NCI-H82 (cell line): ENCODE measurements at places on chromosomes 6 and 20.

- DNase-seq = no peak
Observed at GRCh38 chr6:129894921-129895320, 33.8 kb upstream of the TMEM244 start.

DNA sequence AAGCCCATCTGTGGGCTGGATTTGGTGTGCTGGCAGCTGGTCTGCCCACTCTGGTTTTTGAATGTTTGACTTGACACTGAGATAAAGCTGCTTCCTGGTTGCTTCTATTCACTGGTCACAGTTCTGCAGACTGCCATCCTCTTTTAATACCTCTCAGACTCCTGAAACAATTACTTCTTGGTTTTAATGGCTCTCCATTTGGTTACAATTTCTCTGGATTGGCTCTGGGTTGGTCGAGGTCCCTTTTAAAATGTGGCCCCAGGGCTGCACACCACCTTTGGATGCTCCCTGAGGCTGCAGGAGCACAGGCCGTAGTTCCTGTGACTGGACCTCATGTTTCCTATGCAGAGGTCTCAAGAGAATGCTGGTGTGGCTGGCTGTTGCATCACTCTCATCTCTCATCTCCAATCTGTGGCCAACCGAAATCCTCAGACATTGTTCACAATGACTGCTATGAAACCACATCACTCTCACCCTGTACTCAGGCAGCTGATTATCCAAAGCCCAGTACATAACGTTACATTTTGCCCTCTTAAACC, 98.5 kb downstream of the INSM1 start:
- DNase-seq = peak; percentile 30

DNA sequence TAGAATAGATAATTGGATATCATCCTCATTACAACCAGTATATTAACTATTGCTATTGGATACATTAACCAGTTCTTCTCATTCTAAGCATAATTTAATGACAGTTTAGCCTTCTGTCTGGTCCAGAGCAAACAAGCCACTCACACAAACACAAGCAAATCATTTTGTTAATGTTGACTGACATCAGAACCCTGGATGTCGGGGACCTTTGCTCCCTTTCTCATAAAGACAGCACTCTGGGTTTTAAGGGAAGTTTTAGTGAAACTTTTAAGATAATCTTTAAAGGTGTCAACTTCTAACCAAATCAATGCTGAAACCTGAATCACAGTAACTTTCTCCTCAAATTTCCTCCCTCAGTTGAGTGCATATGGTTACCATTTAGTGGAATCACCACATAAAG, 113.9 kb downstream of the PTPRK start:
- no peak for DNase-seq

- no peak for DNase-seq
Observed at GRCh38 chr6:82182756-82183155, 64.8 kb downstream of the IBTK start.

- no peak for DNase-seq
Observed at GRCh38 chr6:24332317-24332716, 25.5 kb downstream of the DCDC2 start.

- DNase-seq = no peak
Observed at GRCh38 chr6:4370066-4370465, 234.7 kb upstream of the ECI2 start.

GRCh38 chr6:7656355-7656754, 66.4 kb downstream of the SNRNP48 start:
- no peak for DNase-seq

- no peak for DNase-seq
Observed at GRCh38 chr20:56245761-56246160, 2.8 kb upstream of the MC3R start.

DNA sequence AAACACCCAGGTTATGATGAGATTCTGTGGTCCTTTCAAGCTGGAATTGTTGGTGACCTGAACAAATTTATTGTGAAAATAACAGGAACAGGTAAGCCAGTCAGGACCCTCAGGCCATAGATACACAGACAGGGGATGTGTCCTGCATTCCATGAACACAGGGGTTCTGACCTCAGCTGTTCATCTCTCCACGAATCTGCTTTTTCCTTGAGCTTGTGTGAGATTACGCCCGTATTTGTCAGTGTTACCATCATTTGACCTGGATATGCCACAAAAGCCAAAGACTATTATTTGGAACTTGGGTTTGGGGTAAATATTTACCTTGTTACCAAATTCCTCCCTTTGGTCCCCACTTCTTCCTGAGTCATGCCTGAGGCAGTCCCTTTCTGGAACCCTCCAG, 288.9 kb downstream of the PREX1 start:
- no peak for DNase-seq

DNA sequence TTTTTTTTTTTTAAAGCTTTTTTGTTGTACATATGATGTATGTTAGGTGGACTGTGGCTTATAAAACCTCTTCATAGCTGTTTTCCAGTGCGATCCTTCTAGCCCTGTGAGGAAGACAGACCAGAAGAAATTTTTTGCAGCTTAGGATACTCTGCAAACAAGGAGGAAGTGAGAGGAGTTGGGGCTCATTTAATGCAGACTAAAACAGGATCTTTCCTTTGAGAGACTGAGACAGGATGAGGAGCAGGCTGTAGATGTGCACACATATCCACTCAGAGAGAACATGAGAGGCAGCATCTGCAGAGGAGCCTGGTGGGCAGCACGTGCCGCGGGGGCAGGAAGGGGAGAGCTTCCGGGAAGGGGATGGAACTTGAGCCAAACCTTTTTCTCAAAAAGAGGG, 45.7 kb downstream of the PPARD start:
- no peak for DNase-seq

DNA sequence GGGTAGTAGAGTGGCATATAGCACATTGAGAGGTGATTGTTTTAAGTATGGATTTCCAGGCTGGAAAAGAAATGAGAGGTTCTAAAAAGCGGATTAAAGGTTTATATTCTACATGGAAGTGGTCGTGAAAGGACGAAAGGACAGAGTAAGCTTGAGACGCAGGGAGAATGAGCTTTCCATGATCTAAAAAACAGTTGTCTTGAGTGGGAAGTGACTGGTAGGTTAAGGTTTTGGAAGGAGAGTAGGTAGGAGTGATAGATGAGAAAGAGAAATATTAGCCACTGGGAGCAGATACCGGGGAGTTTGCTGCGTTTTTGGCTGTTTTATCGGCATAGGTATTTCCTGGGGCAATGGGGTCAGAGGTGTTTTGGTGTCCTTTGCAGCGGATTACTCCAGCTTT, 750.6 kb upstream of the ADGRB3 start:
- DNase-seq = no peak

GRCh38 chr6:20657274-20657800, 123.1 kb downstream of the CDKAL1 start:
- peak; percentile 49 for DNase-seq

- no peak for DNase-seq
Observed at GRCh38 chr20:2118783-2119182, 17.2 kb downstream of the STK35 start.

DNA sequence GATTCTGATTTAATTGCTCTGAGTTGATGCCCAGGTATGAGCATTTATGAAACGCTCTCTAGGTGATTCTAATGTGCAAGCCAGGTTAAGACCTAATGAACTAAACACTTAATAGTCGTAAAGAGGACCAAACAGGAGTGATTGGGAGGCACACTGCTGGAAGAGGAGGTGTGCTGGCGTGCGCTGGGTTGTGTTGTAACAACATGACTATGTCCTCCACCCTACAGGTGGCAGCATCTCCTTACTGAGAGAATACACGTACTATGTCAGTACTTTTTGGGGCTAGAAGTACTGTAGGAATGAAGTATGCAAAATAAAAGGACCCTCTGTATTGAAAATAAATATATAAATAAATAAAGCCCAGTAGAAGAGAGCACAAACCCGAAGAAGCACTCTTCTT, 11.9 kb downstream of the C6orf89 start:
- DNase-seq = peak; percentile 26

DNA sequence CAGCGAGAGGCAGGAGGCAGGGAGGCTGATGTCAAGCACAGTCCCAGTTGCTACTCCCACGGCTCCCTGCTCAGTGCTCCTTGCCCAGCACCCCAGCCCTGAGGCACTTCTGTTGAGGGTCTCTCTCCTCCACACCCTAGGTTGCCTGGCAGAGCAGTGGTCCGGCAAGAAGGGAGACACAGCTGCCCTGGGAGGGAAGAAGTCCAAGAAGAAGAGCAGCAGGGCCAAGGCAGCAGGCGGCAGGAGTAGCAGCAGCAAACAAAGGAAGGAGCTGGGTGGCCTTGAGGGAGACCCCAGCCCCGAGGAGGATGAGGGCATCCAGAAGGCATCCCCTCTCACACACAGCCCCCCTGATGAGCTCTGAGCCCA, 9.1 kb downstream of the CNPY3 start:
- DNase-seq = no peak

DNA sequence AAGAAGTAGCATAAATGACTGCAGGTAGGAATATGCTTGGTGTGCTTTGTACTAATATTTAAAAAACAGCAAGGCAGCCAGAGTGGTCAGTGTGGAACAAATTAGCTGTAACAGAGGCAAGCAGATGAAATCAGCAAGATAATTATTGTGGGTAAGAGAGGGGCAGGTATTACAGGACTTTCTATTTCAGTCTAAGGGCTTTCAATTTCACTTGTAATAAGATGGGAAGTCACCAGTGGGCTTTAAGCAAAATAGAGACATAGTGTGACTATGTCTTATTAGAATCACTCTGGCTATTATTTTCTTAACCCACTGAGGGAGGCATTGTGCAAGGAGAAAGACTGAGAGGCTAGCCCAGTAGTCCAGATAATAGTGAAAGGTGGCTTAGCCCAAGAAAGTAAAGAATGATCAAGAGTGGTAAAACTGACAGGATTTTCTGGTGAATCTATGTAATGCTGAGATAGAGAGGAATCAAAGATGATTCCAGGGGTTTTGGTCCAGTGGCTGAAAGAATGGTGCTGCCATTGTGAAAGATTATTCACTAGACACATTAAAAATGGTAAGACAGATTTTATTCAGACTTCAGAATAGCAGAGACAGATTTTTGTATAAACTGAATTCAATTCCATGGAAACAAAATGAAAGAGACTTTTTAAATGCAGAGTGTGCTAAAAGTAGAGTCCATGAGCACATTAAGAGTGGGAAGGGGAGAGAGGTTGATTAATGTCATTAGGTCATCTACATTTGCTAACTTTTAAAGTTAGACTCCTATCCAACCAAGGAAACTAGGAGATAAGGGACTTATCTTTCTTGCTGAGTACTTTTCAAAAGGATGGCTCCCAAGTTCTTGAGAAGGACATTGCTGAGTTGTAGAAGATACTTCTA, 1136.0 kb downstream of the HACE1 start:
- no peak for DNase-seq

DNA sequence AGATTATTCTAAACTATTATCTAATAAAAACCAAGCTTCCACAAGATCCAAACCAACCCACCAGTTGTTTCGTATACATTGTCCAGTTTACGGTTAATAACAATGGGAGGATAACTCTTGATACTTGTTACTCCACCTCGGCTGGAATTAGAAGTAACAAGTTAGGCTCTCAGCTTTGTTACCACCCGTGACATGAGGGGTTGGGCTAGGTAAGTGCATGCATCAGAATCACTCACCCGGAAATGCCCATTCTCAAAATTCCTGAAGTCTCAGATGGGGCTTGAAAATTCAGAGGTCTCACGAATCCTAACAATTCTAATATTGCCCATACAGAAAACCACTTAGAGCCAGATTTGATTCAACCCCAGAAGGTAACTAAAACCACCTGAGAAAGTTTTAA, 27.0 kb upstream of the SERPINB1 start:
- DNase-seq = no peak

DNA sequence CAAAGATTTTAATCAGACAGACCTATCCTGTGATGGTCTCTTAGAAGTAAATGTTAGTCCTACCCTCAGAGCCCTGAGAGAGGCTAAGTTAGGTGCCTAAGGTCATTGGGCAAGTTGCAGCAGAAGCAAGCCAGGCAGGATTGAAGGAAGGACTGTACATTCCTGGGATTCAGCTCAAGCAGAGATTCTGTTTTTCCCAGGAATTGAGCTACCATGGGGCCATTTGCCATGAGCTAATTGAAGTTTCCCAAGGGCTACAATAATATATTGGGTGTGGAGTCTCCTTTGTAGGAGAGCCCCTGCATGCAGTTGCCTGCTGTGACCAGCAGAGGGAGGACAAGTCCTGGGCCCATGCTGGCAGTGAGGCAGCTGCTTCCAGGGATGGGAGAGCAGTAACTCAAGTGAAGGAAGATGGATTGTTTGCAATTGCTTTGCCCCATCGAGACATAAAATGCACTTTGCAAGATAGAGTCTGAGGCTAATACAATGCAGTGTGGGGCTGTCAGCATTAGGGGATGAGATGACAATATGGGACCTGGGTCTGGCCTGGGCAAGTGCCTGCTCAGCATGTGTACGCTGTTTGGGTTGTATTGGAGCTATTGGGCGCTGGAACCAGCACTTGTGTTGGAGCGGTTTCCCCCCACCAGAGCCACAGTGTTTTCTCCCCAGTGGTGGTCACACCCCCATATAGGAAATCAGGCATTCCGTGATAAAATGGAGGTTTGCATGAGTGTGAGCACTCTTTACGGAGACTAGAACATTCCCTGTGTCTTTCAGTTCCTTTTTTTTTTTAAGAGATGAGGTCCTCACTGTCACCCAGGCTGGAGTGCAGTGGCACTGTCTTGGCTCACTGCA, 27.9 kb downstream of the DNMT3B start:
- peak; percentile 84 for DNase-seq

DNA sequence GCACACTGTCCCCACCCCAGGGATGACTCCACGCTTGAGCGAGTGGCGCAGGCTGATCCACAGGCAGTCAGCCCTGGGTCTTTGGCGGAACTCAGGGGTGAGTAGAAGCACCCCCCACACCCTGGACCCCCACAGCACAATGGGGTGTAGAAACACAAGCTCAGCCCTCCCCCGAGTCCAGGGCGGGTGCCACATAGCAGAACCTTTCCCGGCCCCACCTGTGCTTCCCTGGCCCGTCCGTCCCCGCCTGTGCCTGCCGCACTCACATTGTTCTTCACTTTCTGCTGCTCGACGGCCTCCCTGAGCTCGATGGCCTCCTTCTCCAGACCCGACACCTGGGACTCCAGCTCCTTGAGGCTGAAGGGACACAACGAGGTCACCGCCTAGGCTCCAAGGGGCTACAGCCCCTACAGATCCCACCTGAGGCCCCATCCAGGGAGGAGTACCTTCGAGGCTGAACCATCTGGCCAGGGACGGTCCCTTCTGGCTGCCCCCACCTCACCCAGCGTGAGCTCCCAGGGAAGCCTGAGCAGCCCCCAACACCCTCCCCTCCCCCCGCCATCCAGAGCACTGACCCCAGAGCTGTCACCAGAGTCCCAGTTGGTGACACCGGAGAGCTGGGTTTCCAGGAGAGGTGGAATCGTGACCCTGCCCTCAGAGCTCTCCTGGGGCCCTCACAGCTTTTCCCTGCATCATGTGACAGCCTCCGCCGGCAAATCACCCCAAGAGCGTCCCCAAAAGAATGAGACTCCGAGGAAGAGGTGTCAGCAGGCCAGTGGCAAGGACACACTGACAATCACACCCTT, 55.6 kb downstream of the DSTN start:
- no peak for DNase-seq
